Activated T-cell treated with anti-CD3 and anti-CD28 coated beads, Interleukin-2, amount 50 U/mL, for 72 hours (primary cell): ENCODE measurements at places on chromosomes 11 and 22.

- DNase-seq: no peak
Observed at GRCh38 chr11:123231777-123232176, 36.7 kb upstream of the CLMP start.

- DNase-seq: peak; percentile 10
Observed at GRCh38 chr22:36776722-36777121, 803 bp upstream of the IFT27 start.

DNA sequence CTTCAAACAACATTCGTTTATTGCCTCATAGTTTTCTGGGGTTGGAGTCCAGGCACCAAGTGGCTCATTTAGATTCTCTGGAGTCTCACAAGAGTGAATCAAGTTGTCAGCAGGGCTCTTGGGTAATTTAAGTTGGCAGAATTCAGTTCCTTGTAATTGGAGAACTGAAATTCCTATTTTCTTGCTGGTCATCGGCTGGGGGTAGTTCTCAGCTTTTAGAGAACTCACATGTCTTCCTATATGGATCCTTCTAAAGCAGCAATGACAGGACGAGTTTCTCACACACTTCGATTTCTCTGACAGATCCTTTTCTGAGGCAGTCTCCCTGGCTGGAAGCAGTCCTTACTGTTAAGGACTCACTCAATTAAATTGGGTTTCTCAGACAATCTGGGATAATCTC lies 17.3 kb upstream of the OOSP4B start:
- DNase-seq: no peak

DNA sequence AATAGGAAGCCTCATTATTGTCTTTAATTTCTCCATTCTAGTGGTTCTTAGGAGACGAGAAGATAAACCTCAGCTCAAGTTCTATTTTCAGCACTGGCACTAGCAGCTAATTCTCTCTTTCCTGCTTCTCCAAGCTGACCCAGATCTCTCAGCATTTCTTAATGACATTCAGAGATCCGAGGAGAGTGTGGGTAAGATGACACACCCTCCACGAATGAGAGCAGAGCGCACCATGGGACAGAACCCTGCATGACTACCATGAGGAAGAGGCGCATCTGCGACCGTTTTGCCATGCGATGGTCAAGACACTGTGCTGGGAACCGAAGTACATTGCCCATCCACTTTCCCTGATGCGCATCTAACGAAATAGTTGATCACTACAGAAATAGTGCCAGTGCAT lies 241.8 kb downstream of the LARGE1 start:
- no peak for DNase-seq

DNA sequence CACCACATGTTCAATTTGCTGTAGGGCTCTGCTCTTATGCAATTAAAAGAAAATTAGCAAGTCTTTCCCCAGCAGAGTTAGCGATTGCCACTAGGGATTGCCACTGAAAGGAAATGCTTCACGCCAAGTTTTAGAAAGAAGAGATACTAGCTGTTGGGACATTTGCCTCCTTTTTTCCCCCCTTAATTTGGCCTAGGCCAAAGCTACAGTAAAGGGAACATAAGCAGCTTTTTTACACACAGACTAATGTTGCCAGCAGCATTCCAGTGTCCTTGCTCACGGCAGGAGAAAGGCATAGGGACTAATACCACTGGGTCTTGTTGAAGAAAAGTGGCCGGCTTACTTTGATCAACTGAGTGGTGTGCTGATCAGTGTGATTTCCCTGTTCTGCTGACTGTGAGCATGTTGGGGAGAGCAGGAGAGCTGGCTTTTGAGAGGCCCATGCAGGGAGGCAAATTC lies 71.2 kb downstream of the PHF21A start:
- DNase-seq: no peak

DNA sequence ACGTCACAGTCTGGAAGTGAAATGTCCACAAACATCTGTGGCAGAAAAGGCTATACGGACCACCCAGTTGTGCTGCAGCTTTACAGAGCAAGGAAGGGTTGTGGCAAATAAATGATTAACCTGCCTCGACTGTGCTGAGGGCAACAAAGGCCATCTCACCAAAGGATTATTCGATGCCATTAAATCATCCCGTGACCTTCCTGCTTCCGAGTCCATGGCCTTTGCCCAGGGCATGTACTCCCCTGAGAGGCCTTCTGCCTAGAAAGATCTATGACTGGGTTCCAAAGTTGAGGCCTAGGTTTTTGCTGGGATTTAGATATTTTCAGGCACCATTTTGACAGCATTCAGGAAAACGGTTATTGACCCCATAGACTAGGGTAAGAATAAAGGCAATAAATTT lies 9.2 kb downstream of the CDPF1 start:
- DNase-seq: no peak

- peak; percentile 93 for DNase-seq
Observed at GRCh38 chr22:39090426-39091064, 6.5 kb upstream of the APOBEC3H start.

DNA sequence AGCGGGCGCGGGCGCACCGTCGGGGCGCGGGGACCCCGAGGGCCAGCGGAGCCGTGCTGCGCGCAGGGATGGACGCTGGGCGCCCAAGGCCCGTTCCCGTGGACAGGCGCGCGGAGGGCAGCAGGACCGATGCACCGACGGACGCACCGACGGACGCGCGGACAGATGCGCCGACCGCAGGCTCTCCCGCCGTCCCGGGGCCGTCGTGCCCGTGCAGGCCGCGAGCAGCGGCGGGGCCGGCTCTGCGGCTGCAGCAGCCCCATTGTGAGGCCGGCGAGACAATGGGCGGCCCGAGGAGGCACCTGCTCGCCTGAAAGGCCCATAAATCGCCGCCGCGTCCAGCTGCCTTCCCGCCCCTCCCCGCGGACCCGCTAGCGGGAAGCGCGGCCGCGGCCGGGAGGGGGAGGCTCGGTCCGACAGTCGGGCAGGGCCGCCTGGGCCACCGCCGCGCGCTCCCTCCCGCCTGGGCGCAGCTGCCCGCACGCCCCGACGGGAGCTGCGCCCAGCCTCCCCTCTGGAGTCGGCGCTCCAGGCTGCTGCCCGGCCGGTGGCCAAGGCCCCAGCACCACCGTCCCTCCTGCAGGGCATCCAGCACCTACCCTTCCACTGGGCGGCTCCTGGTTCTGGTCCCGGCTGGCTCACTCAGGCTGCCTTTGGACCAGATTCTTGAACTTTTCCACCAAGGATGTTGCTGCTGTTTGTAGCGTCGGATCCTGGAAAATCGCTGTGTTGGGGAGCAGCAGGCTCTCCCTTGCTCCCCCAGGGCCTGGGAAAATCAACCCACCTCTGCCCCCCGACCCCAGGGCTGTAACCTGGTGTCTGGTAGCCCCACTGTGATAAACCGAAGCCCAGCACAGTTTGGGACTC lies 15.8 kb downstream of the CDKN1C start:
- no peak for DNase-seq

GRCh38 chr22:48316257-48317250 lies 1511.1 kb downstream of the BRD1 start:
- DNase-seq: no peak

- no peak for DNase-seq
Observed at GRCh38 chr22:27585141-27585540, 216.4 kb downstream of the MN1 start.

- DNase-seq: no peak
Observed at GRCh38 chr11:84790849-84791427, 836.2 kb downstream of the DLG2 start.
